ENCODE measurements at places on chromosomes 3 and 15.

GRCh38 chr15:38726187-38726586, 161.6 kb upstream of the RASGRP1 start:
- no peak for DNase-seq

GRCh38 chr3:37170060-37170459, 4.3 kb downstream of the LRRFIP2 start:
- no peak for DNase-seq

GRCh38 chr3:48624767-48625166, 3.2 kb upstream of the TMEM89 start:
- DNase-seq, result no peak

- DNase-seq, result peak; percentile 72
These were observed 12.5 kb upstream of the ZSCAN2 start for GRCh38 chr15:84588053-84588874.

GRCh38 chr15:73034221-73034620, 18.0 kb upstream of the NEO1 start:
- DNase-seq, result no peak

GRCh38 chr15:52247461-52247860, 48.1 kb downstream of the MYO5C start:
- DNase-seq, result no peak

DNA sequence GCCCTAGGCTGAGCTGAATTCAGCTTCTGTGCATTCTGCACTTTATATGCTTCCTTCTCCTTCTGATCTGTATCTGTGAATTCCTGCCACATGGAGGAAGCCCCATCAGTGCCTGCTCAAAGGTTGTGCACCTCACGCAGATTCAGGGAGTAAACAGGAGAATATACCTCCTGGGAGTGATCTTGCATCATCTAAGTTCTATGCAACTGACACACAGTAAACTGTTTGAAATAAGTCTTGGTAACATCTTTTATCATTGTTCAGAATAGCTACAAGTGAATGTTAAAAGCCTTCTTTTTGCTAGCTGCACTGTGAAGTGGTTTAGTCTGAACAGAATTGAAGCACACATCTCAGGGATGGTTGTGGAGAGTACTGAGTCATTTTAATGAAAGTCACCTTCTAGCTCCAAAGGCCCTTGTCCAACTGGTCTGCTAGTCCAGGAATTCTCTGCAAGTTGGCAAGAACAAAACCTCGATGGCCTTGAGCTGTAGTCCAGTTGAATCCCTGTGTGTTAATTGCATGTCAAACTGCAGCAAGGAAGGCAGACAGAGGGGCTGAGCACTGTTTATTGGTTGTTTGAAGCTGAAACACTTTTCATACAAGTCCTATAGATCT, 215.0 kb downstream of the WNT5A start:
- no peak for DNase-seq

DNA sequence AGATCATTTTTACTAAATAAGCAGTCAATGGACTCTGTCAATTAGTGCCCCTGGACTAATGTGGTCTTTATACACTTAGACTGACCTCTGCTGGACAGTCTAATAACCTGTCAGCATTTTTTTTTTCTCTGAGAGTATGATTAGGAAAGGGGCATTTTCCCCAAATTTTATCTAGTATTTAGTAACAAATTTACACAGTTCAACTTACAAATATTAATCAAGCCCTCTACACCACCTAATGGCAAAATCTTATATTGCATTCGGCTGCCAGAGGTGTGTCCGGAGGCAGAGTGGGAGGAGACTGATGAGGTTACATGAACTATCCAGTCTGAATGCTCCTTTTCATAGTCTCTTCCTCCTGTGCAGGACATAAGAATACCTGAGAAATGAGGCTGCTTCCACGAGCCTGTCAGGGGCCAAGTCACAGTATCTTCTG, 36.0 kb upstream of the COLQ start:
- DNase-seq, result peak; percentile 74

DNA sequence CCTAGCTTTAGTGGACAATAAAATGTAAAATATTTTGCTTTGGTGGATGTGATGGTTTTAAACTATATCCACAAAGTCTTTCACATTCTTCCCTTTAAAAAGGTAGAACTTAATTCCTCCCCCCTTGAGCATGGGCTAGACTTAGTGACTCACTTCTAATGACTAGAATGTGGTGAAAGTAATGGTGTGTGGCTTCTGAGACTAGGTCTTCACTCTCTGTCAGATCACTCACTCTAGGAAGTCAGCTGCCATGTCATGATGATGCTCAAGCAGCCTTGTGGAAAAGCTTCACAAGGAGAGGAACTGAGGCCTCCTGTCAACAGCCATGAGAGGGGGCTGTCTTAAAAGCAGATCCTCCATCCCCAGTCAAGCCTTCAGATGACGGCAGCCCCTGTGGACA, 4.2 kb downstream of the LRRC2 start:
- no peak for DNase-seq

DNA sequence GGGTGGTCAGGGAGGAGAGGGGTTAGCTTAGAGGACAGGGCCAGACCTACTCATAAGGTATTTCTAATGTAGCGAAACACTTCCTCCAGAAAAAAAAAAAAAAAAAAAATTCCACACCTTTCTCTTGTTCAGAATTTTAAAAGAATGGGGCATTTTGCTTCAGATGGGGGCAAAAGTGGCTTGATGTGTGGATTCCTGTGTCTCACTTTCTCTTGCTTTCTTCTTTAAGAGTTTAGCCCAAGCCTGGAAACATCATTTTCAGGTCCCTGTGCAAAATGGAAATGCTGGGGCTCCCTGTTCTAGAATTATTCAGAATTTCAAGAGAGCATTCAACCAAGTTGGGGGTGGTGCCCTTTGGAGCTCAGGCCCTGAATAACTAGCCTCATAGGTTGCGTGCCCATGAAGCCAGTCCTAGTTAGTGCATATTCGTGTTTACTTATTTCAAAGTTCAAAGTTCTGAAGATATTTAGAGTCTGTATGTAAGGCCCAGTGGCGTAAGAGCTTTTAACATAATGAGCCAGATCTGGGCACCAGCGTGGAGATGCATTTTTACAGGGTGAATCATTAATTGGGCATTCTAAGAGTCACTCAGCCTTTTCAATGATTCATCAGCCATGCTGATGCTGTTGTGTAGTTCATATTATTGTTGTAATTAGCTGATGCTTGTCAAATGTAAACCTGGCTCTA, 104.5 kb downstream of the RPLP1 start:
- peak; percentile 96 for DNase-seq

GRCh38 chr15:39127925-39128617, 452.8 kb upstream of the THBS1 start:
- DNase-seq, result peak; percentile 99

DNA sequence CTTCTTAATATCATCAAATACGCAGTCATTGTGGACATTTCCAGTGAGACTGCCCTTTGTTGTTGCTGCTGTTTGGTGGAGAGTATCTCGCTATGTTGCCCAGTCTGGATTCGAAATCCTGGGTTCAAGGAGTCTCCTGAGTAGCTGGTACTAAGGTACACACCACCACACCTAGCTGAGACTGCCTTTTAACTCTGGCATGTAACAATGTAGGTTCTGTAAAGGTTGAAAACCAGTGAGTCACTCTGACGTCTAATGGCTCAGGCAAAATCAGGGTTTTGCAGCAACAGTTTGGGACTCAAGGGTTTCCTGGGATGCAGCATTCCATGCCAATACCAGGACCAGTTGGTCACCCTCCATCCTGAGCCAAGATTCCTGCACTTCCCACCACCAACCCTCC, 52.2 kb downstream of the AQP9 start:
- no peak for DNase-seq

GRCh38 chr15:57352535-57353316, 23.6 kb upstream of the CGNL1 start:
- no peak for DNase-seq

GRCh38 chr15:73052653-73053397, 562 bp downstream of the NEO1 start:
- DNase-seq, result peak; percentile 52

DNA sequence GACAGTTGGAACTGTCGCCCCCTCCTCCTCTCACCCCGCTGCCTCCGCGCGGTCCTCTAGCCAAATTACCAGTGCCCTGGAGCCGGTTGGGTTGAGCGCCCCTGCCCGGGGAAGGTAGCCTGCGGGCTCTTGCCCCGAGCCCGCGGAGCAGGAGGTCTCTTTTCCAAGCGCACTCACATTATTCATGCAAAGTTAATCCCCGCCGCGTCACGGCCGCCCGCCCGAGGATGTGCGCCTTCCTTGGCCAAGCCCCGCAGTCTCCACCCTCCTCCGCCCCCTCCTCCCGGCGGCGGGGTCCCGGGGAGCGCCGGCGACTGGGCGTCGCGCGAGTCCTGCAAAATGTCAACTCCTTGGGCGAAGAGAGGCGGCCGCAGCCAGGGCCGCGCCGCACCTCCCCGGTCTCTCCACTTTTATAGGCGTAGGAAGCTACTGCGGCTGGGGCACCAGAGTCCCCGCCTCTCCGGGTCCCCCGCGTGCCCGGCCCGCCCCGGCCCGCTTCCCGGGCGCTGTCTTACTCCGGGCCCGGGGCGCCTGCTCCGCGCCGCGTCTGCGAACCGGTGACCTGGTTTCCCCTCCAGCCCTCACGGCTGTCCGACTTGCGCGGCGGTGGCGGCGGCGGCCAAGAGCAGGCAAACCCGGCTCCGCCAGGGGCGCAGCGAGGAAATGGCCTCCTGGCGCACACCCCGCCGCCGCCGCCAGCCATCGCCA, at the start of gene THRB:
TSS of gene THRB (minus strand) at position 233 of the 708 bp plus-strand sequence.
- peak; percentile 62 for DNase-seq

DNA sequence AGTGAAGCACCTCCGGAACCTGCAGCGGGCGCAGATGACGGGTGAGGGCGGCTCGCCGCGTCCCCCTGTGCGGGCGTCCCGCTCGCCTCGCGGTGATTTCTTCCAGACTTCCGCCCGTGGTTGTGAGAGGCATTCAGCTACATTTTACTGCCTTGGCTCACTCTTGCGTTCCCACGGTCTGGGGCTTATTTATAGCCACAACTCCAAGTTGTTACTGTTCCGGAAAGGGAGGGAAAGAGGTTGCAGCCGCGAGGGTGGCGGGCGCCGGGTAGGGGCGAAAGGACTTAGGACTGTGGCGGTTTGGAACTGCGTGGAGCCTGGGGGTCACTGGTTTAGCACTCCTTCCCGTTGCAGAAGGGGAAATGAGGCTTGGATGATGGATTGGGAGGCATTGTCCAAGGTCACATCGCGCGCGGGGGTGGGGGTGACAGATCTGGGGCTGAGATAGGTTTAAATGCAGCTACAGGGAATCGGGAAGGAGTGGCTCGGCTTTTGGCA, 1.1 kb downstream of the HES1 start:
- DNase-seq, result peak; percentile 83

DNA sequence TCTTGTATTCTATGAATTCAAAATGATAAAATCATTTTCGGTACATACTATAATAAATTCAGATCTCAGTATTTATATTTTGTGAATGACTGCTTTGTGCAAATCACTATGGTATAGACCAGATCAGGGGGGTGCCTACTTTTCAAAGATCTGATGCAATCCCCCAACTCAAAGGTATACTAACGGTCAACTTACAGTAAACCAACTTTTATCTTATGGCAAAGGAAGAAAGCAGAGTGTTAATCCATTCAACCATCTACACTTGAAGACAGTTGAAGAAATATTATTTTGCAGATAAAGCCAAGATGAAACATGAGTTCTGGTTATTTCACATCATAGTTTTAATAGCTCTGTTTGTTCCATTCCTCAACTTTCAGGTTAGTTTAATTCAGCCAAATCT, 197.1 kb downstream of the MEX3B start:
- DNase-seq, result no peak

DNA sequence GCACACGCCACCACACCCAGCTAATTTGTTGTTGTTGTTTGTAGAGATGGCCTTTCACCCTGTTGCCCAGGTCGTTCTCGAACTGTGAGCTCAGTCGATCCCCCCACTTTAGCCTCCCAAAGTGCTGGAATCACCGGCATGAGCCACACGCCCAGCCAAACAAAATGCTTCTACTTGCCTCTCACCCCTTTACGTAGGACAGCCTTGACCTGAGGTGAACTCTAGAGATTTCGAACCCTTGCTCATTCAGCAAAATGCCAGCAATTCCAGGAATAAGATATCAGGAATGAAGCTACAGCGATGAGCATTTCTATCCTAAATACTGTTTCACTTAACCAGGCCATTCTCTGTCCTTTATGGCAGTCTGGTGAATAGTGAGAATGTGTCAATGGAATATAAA, 135.0 kb downstream of the LRRK1 start:
- DNase-seq, result no peak

GRCh38 chr3:122094125-122094524, 39.0 kb downstream of the CD86 start:
- DNase-seq, result no peak

DNA sequence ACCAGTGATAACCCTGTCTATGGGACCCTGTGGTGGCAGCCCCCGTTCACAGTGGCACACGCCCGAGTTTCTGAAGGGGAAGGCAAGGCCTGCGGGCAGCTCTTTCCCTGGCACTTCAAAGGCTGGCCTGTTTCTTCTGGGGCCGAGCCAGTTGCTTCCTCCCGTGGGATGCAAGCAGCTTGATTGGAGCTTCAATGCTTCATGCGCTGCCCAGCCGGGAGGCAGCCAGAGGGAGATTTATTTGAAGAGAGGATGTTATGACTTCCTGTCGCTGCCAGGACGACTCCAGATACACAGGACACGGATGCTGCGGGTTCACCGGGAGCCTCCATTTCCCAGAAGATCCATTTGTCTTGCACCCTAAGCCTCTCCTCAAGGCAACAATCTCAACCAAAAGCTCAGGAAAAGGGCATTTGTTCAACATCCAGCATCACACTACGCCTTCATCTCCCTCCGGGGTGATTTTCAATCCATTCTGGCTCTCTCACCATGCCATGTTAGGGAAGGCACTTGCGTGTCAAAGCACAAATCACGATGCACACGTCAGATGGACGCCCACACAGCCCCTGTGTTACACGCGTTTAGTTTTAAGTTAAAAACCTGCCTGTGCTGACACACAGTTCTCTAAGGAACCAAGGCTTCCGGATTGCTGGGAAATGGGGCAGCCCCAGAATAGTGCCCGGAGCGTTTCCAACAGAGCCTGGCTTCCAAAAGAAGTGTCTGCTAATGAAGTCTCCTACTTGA, 330.2 kb downstream of the OCA2 start:
- no peak for DNase-seq

DNA sequence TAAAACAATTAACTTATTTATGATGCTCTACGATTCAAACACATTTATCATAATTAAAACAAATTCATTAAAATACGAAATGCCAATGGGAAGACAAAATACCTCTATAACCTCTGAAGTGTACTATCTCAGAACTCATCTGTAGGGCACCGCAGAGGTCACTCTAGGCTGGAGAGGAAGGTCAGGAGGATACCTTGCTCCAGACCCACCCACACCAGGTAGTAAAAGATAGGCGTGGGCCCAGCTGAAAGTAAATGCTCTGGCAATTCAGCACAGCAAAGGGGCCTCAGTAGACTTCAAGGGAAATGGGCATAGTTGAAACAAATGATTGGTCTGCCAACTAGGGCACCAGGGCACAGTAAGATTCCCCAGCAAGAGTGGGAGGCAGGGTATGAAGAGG, 26.0 kb upstream of the SPPL2A start:
- DNase-seq, result no peak

DNA sequence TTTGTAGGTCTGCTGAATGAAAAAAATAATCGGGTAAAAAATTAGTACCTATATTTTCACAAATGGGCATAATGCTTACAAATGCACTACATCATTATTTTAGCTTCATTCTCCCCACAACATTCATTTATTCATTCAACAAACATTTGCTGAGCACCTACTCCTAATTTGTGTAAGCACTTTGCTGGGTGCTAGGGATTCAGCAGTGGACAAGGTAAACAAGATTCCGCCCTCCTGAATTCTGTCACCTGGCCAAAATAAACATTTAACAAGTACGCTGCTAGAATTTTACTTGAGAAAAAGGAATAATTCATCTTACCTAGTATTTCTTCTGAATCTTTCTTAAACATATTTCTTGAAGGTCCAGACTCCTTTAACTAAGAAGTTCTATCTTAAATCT, 72.1 kb downstream of the TIGIT start:
- no peak for DNase-seq

All from fibroblast of skin of right quadriceps (primary cell).